ENCODE measurements at places on chromosomes 2 and 18.

GRCh38 chr2:128591022-128591860 lies 272.6 kb upstream of the HS6ST1 start:
- DNase-seq = no peak

GRCh38 chr2:238369591-238370040 lies 49.3 kb downstream of the TRAF3IP1 start:
- DNase-seq = no peak

- no peak for DNase-seq
Measured at GRCh38 chr2:181152226-181152625, 171.8 kb downstream of the UBE2E3 start.

DNA sequence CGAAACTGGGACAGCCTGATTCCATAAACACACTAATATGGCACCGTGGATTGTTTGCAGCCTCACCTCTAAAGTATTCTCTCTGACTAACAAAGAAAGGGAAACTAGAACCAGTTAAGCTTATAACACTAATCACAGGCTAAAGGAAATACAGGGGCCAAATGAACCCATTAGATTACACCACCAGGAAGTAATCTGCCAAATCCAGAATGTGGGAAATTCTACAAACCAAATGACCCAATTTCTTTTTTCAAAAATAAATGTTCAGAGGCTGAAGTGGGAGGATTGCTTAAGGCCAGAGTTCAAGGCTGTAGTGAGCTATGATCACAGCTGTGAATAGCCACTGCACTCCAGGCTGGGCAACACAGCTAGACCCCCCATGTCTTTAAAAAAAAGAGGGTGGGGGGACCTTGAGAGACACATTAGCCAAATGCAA lies 1.5 kb upstream of the MPPE1 start:
- peak; percentile 45 for DNase-seq

DNA sequence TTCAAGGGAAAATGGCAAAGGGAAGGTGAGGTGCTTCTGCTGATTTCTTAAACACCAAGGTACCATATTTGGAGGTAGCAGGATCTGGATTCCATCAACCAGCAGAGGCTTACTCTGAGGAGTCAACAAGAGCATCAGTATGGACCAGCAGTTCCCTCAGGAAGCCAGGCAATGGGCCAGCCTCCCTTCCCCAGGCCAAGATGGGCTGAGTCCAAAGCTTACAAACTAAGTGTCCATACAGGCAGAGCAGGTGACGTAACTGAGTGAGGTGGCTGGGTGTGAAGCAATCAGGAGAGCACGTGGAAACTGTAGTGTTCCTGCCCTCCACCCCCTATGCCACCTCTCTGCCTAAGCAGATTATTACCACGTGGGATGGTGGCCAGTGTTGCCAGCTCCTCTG lies 134.2 kb upstream of the HNRNPA3 start:
- peak; percentile 63 for DNase-seq

DNA sequence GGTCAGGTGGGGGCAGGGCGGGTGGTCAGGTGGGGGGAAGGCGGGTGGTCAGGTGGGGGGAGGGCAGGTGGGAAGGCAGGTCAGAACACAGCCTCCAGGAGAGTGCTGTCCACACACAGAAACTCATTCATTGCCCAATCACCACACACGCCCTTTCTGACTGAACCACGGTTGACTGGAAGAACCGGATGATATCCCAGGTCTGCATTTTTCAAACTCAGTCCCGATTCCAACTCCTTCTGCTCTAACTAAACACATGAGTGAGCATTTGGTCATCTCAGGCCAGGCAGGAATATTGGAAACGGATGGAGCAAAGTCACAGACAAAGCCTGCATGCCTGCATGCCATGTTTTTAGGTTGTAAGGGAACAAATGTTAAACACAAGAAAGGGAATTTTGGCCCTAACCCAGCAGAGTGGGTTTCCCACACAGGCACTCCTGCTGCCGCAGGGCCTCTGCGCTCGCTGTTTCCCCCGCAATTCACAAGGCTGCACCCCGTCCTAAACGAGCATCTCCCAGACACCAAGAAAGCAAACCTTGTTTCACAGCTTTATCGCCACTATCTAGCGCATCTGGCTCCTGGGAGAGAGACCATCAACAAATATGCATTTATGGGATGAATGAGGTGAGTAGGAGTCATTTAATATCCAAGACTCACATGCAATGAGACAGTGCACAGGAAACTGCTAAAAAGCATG lies 100.1 kb downstream of the ZNF516 start:
- no peak for DNase-seq

DNA sequence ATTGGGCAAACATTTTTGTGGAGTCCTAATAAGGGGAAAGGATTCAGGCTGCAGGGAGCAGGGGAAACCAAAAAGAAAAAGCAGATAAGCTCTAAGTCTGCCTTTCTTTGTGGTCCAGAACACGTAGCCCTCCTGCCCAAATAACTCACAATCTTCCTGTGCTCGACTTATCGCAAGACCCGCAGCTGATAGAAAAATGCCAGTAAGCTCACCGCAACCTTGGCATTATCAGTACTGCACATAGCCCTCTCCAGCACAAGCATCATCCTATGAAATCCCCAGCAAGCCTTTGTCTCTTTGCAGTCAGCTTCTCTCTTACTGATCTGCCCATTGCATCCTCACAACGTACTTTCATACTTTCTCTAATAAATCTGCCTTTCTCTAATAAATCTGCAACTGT lies 202.4 kb upstream of the HNRNPA3 start:
- DNase-seq = no peak

DNA sequence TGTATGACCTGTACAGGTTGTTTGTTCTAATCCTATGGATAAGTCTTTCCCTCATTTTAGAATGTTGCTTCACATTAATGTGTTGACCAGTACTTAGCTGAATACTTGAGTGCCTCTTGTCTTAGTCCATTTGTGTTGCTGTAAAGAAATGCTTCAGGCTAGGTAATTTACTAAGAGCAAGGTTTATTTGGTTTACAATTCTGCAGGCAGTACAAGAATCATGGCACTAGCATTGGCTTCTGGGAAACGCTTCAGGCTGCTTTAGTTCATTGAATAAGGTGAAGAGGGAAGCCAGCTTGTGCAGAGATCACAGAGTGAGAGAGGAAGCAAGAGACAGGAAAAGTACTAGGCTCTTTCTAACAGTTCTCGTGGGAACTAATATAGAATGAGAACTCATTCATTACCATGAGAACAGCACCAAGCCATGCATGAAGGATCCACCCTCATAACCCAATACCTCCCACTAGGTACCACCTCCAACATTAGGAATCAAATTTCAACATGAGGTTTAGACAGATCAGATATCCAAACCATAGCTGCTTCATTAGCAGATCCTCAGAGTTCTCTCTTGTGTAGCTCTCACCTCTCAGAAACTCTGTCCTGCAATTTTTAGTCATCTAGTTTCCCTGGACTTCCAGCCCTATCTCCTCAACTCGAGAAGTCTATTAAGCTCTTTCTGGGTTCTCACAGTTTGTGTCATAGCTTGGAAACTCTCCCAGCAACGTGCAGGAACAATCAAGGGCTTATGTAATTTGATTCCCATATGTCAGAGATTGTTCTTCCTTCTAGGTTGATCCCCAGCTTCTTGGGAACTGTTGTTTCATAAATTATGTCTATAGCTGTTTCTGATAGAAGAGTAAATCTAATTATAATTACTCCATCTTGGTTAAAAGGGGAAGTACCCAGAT lies 2082.3 kb upstream of the CELF4 start:
- peak; percentile 93 for DNase-seq

- DNase-seq = no peak
Measured at GRCh38 chr2:37576831-37577230, 94.6 kb downstream of the CDC42EP3 start.

DNA sequence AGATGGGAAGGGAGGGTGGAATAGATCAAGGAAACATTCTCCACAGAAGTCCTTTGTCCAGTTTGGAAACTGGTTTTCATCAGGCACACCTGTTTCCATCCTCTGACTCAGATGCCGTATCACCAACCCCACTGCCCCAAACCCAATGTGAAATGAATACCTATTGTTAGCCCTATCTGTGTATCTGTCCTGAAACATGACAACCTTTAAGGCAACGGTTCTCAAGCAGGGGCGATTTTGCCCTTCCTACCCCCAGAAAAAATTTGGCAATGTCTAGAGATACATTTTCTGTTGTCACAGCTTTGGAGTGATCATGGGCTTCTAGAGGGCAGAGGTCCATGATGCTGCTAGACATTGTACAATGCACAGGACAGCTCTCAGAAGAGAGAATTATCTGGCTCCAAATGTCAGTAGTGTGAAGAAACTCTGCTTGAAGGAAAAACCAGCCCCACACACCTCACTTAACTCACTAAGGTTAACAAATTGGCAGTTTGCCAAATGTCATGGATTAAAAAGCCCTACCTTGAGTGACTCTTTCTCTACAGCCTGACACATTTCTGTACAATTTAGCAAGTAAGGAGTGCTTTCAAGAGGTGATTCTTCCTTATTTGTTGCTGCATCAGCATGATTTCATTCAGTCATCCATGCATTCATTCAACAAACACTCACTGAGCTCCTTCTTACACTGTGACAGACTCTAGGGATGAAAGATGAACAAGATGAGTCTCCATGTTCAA lies 3.4 kb downstream of the SCTR start:
- no peak for DNase-seq

DNA sequence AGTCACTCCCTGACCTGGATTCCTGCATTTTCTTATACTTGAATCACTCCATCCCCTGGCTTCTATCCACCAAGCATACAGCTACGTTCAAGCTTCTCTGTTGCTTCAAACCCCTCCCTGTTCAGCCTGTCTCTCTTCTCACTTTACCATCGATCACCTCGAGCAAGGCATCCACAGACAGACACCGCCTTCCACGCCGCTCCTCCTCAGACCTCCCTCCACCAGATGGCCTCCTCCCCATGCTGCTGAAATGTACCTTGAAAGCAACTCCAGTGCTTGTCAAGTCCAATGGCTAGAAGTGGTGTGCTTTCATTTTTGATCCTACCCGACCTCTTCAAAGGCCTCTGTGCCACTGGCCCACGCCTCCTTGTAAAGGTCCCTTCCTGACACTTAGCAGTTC lies 131.3 kb upstream of the ACAA2 start:
- no peak for DNase-seq

- DNase-seq = no peak
Measured at GRCh38 chr2:127605691-127606263, 40.2 kb upstream of the GPR17 start.

DNA sequence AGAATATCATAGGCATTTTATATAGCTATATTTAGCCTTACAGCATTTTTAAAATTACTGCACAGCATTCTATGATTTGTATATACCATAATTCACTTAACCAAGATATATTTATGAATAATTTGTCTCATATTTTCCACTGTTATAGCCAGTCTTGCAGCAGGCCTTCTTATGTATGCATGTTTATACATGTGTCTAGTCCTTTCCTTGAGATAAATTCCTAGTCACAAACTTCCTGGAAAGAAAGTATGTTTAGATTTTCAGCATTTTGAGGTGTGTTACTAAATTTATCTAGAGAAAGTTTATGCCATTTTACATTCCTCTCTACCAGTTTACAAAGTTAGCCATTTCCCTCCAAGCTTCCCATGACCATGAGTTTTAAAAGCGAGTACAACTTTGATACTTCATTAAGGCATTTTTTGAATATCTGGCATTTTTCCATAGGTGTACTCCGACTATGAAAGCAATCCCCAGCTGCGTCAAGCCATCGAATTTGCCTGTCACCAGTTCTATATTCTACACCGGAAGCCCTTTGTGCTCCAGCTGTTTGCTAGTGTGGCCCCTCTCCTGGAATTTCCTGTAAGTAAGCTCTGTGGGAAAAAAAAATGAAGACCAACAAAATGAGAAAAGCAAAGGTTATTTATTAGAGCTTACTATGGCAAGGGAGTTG lies 59.4 kb upstream of the RPE start:
- no peak for DNase-seq

DNA sequence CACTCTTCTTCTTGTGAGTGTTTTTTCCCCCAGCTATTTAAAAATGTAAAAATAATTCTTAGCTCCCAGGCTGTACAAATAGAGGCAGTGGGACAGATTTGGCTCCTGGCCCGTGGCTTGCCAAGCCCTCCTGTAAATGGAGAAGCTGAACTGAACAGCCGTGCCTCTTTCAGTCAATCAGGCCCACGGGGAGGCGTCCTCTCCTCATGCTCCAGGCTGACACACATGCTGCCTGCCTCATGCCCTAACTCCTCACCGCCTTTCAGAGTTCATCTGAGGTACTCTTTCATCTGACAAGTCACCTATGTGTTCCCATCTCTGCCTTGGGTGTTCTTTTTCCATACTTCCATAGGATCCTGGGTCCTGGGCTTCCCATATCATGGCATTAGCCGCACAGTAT lies 58.9 kb downstream of the BMP10 start:
- no peak for DNase-seq

DNA sequence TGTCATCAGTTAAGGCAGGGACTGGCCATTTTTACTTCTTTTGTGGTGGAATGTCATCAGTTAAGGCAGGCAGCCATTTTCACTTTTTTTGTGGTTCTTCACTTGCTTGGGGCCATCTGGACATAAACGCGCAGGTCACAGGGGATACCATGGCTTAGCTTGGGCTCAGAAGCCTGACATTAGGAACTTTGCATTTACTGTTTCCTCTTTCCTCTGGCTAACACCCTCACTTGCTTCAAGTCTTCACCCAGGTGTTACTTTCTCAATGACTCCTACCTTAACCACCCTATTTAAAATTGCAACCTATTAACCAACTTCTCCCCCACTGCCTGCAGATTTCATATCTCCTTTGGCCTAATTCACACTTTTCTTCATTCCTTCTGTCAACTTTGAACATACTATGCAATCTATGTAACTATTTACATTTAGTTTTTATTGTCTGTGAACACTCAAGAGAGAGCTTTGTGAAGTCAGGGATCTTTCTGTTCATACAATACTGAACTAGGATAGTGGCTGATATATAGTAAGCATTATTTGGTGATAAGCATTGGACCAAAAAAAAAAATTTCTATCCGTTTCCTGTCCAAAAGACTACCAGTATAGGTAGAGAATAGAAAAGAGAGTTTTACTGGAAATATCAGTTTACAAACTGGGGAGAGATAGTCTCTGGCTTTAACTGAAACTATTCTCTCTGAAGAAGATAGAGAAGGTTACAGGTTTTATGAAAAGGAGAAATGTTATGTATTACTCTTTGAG lies 600.1 kb upstream of the ZNF804A start:
- DNase-seq = no peak

- DNase-seq = no peak
Measured at GRCh38 chr2:131488306-131489205, 3.6 kb downstream of the MZT2A start.

DNA sequence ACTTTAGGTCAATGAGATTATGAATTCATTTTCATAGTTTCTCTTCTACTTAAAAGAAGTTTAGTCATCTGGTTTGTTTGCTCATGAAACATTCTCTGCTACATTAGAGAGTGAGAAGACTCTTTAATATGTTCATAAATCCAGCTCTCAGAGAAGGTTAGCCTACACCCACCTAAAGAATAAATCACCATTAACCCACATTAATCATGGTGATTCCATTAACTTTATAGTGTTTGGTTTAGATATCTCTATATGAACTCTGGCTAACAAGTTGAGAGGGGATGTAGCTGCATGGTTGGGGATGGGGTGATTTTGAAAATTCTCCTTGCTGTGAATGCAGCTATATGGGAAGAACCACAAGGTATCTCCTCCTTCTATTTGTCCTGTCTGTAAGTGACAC lies 10.7 kb downstream of the TFPI start:
- no peak for DNase-seq
